Aorta (tissue), 5 donors: ENCODE measurements at places on chromosomes 4 and X. TPM values are rescaled to one million over a fixed set of nuclear protein-coding genes. Genes with fewer than 3 reads are reported as not detected.

DNA sequence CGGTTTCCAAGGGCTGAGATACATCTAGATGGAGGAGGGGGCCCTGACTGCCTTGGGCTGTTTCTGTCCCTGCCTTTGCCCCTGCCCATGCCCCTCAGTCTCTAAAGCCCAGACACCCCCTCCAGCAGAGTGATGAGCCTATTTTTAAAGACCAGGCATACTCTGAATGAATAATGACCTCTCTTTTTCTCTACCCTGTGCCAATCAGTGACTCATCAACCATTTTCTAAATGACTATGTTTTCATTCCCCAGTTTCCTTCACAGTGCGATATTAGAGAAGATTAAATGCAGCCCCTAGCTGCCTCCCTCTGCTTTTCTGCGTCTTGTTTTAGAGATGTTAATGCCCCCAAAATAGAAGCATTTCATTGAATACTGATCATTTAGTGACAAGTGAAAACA, 15.5 kb upstream of the NHS start:
- no peaks in the 10 kb centered on the region for H3K27me3 ChIP-seq
- H3K36me3 ChIP-seq: no peaks in the 10 kb centered on the region
- peak overlapping the region; percentile 12 for H3K27ac ChIP-seq
- H3K4me1 ChIP-seq: no peaks in the 10 kb centered on the region
- H3K4me3 ChIP-seq: no peak overlapping the region

- DNase-seq: no peak
- H3K4me3 ChIP-seq: peak overlapping the region; percentile 85
- H3K27me3 ChIP-seq: no peaks in the 10 kb centered on the region
- H3K4me1 ChIP-seq: no peaks in the 10 kb centered on the region
Measured at GRCh38 chr4:165326831-165327210, 648 bp upstream of the MSMO1 start.

- H3K4me3 ChIP-seq: no peak overlapping the region
- no peak overlapping the region for H3K27ac ChIP-seq
- H3K27me3 ChIP-seq: no peaks in the 10 kb centered on the region
- DNase-seq: no peak
- H3K36me3 ChIP-seq: no peaks in the 10 kb centered on the region
- H3K4me1 ChIP-seq: peaks cover 3% of the 10 kb centered on the region
Measured at GRCh38 chr4:17327591-17327990, 184.3 kb downstream of the QDPR start.

DNA sequence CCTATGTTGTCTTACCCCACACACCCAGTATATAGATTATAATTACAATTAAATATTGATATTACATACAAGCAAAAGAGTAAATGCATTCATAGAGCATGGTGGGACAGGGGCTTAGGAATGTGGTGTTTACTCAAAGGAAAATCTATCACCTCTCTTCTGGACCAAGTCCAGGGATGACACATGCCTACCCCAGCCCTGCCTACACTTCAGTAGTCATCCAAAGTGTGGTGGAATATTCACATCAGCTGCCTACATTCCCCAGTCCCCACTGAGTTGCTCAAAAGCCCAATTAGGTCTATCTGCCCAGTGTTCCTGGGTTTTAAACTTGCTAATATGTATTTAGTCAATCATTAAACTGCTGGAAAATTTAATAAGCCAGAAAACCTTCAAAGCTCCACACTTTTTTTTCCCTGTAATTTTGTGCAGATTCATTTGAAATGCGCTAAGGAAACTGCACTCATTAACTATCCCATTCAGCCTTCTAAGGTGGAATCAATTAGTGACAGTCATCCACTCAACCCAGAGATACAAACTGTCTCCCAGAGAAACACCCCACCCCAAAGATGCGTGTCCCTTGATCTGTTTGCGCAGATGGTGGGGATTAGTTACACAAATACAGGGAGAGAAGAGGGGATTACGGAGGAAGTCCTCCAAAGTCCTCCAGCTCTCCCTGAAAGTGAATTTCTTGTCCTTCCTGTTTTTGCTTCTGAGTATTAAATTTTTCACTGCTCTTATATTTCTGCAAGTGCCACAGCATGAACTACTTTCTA, 91.7 kb upstream of the KDR start:
- no peaks in the 10 kb centered on the region for H3K27me3 ChIP-seq
- no peak overlapping the region for H3K27ac ChIP-seq
- no peak for DNase-seq
- no peak overlapping the region for H3K4me3 ChIP-seq
- no peaks in the 10 kb centered on the region for H3K4me1 ChIP-seq

DNA sequence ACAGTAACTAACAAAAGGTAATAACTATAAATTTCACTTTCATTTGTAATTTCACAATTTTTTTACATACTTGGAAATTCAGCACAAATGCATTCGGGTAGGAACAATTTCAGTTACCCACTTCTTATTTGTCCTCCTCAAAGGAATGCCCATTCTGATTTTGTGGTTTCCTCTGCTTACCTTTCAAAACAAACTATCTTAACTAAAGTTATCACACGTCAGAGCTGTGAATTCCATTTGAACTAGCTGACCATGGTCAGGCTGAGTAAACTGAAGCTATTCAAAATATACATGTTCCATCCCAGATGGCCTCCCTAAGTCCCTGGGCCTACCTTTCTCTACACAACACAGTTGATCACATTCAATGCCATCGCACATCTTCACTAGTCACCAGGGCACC, 4.5 kb downstream of the CTPS2 start:
- no peak overlapping the region for H3K4me3 ChIP-seq
- no peaks in the 10 kb centered on the region for H3K4me1 ChIP-seq
- H3K27ac ChIP-seq: no peak overlapping the region
- no peaks in the 10 kb centered on the region for H3K36me3 ChIP-seq

DNA sequence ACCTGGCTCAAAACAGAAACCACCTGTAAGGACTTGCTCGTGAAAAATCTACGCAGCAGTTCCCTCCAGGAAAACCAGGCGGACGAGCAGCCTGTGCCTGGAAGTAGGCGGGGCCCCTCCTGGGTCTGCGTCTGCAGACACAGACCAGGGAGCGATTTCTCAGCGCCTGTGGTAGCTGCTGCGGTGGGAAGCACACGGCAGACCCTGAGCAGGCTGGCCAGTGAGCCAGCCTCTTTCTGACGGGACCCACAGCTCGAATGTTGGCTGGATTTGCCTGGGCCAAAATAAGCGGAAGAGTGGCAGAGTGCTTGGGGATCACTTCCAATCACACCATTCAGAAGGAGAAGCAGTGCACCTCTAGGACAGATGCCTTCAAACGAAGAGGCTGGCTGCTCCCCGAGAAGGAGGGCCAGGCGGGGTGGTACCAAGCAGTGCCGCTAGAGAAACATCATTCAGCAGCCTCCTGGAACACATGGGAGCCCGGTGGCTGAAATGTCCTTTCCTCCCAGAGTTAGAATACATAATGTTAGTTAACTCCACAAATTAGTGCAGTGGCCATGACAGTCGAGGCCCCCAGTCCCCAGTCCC, 85.9 kb downstream of the GATB start:
- peak overlapping the region; percentile 54 for H3K4me3 ChIP-seq
- H3K36me3 ChIP-seq: no peaks in the 10 kb centered on the region
- DNase-seq: peak; percentile 83
- H3K4me1 ChIP-seq: no peaks in the 10 kb centered on the region

- H3K4me3 ChIP-seq: no peak overlapping the region
- H3K27ac ChIP-seq: no peak overlapping the region
- no peaks in the 10 kb centered on the region for H3K4me1 ChIP-seq
- DNase-seq: no peak
- peaks cover 5% of the 10 kb centered on the region for H3K36me3 ChIP-seq
Measured at GRCh38 chr4:140635606-140636005, 66.8 kb upstream of the UCP1 start.

DNA sequence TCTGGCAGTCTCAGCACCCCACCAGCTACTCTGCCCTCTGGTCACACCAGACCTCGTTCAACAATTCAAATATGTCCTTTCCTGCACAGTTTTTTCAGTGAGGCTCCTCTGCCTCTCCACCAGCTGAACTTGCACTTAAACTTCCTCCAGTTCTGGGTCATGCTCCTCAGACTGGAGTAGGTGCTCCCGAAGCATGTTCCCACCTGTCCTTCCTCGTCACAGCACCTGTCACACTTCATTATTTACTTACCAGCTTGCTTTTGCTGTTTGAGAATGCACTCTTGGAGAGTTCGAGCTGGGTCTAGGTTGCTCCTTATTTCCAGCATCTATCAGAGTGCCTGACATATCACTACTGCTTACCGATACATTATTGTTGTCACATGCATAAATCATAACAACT, 144.8 kb upstream of the TTC29 start:
- H3K36me3 ChIP-seq: no peaks in the 10 kb centered on the region
- H3K4me3 ChIP-seq: no peak overlapping the region
- no peak overlapping the region for H3K27ac ChIP-seq
- no peaks in the 10 kb centered on the region for H3K27me3 ChIP-seq
- DNase-seq: no peak

DNA sequence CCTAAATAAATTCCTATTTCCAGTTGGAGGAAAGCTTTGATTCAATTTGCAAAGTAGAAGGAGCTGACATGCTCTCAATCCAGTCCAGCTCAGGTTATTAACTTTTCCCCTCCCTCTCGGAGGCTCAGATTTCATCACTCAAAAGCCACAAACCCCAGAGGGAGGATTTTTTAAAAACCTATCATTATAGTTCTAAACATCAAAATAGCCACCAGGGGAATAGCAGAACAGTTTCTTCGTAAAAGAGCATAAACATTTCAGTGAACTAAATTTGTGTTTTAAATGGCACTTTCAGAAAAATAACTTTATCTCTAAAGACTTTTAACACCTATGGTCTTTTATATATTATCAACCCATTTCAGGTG, 8.8 kb downstream of the GPRIN3 start:
- DNase-seq: no peak
- no peak overlapping the region for H3K4me3 ChIP-seq

DNA sequence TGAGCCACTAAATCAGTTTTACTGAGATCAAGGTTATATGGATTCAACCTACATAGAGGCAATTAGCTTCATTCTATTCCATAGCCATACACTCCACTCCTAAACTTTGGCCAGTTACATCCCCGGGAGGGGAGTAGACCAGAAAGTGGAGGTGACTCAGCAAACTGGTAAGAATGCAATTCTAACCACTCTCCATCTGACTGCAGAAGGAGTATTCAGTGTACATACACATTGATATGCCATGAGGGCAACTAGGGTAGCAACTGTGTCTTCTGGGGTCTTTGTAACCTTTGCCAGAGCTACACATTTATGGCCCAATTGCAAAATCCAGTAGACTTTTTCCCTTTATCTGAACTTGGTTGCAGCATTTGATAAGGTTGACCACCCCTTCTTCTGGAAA, 7.6 kb downstream of the SLC25A43 start:
- H3K36me3 ChIP-seq: no peaks in the 10 kb centered on the region
- H3K27ac ChIP-seq: no peak overlapping the region
- H3K27me3 ChIP-seq: no peaks in the 10 kb centered on the region
- no peak overlapping the region for H3K4me3 ChIP-seq
- H3K4me1 ChIP-seq: no peaks in the 10 kb centered on the region
- DNase-seq: no peak

- H3K27me3 ChIP-seq: no peaks in the 10 kb centered on the region
- no peak for DNase-seq
Measured at GRCh38 chr4:23718435-23718834, 171.4 kb downstream of the PPARGC1A start.

DNA sequence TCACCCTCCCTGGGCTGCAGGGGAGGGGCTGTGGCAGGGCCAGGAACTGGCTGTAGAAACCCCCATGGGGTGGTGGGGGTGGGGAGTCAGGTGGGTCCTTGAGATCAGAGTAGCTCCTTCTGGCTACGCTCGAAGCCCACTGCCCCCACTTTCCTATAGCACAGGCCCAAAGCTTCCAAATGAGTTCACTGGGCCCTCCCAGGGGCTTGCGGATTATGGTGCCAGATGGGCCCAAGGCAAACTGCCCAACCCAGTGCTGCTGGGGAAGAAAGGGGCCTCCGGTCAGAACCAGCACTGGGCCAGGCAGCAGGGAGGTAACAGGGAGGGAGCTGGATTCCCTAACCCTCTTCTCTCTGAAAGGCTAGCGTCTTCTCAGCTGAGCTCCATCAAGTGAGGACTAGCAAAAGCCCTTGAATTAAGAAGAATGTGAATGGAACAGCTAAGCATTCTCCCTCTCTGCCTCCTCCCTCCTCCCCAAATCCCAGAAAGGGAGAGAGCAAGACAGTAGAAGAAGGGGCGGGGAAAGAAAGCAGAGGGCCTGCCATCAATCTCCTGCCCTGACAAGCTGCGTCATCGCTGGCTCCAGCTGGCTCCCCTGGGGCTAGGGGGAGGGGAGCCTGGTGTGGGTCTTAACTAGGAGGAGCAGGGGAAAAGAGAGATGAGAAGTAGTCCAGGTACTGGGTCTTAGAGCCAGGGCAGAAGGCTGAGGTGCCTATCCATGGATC, 34.7 kb downstream of the FRMPD3 start:
- H3K4me1 ChIP-seq: no peaks in the 10 kb centered on the region
- H3K36me3 ChIP-seq: no peaks in the 10 kb centered on the region
- no peak overlapping the region for H3K4me3 ChIP-seq
- H3K27me3 ChIP-seq: no peaks in the 10 kb centered on the region

DNA sequence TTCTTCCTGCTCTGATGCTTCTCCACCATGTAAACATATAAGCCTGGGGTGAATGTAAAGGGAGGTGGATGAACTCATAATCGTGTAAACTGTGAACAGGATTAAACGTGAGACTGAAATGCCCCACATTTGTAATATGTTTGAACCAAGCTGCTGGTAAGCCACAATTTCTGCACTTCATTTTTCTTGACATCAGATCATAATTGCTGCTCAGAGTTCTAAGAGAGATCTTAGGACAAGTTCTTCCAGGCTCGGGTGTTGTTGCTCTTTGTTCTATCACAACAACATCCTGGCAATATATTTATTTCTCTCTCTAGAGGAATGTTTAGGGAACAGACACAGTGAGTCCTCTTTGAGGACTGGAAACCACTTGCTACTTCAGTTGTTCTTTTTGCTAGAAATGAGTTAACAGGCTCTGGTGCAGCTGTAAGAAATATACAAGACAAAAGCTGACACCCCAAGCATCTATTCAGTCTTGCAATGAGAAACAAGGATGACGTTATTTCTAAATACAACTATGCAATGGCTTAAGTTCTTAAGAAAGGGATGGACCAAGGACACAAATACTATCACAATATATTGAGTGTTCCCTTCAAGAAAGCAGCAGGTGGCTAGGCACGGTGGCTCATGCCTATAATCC, 59.6 kb downstream of the LNX1 start:
- H3K4me3 ChIP-seq: no peak overlapping the region
- H3K36me3 ChIP-seq: no peaks in the 10 kb centered on the region
- no peak overlapping the region for H3K27ac ChIP-seq
- no peak for DNase-seq

SERTM2 gene
- total RNA-seq: not detected

RHOH gene
- 4.1 TPM for total RNA-seq

VEGFC gene
- 20.2 TPM for total RNA-seq

NEUROG2 gene
- total RNA-seq: not detected

TEC gene
- total RNA-seq: 5.7 TPM

FRMPD4 gene
- not detected for total RNA-seq

DGKQ gene
- total RNA-seq: 14.2 TPM

SPANXD gene
- total RNA-seq: not detected

CCKAR gene
- total RNA-seq: not detected

ARSJ gene
- total RNA-seq: 42.4 TPM
